ENCODE measurements at places on chromosomes 5 and 9.

- no peak for DNase-seq
These were observed 38.7 kb downstream of the KCTD16 start for GRCh38 chr5:144209361-144209760.

- no peak for DNase-seq
These were observed 46.1 kb upstream of the ASS1 start for GRCh38 chr9:130398487-130399240.

GRCh38 chr5:2660315-2660714 is 91.2 kb downstream of the IRX2 start:
- no peak for DNase-seq

- DNase-seq = no peak
These were observed 288.5 kb upstream of the TUT7 start for GRCh38 chr9:86642721-86643120.

GRCh38 chr5:50606179-50606578 is 60.3 kb upstream of the PARP8 start:
- DNase-seq = no peak

GRCh38 chr5:180060192-180060591 is 11.4 kb downstream of the RNF130 start:
- DNase-seq = no peak

GRCh38 chr5:115246361-115246991 is 16.2 kb downstream of the PGGT1B start:
- DNase-seq = no peak

DNA sequence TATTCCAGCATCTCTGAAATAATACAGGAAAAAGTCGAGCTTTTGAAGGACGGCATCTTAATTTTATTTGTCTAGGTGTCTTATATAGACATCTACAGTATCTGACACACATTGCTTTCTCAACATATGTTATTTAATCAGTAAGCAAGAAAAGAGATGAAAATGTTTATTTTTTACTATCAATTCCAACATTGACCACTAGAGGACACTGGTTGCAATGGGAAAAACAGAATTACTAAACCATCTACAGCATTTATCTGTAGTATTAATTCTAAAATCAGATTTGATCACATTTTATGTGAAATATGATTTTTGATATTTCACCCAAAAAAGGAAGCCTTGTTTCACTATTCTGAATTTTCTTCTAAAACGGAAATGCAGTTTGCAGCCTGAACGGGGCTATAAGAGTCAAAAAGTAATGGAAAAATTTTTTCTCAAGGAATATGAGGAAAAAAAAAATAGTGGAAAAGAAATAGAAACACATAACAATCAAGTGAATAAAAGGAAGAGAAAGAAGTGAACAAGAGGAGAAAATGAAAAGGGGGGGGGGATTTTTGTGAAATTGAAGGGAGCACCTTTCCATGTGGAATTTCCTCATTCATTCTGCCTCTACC is 98.6 kb downstream of the OSTF1 start:
- DNase-seq = no peak

DNA sequence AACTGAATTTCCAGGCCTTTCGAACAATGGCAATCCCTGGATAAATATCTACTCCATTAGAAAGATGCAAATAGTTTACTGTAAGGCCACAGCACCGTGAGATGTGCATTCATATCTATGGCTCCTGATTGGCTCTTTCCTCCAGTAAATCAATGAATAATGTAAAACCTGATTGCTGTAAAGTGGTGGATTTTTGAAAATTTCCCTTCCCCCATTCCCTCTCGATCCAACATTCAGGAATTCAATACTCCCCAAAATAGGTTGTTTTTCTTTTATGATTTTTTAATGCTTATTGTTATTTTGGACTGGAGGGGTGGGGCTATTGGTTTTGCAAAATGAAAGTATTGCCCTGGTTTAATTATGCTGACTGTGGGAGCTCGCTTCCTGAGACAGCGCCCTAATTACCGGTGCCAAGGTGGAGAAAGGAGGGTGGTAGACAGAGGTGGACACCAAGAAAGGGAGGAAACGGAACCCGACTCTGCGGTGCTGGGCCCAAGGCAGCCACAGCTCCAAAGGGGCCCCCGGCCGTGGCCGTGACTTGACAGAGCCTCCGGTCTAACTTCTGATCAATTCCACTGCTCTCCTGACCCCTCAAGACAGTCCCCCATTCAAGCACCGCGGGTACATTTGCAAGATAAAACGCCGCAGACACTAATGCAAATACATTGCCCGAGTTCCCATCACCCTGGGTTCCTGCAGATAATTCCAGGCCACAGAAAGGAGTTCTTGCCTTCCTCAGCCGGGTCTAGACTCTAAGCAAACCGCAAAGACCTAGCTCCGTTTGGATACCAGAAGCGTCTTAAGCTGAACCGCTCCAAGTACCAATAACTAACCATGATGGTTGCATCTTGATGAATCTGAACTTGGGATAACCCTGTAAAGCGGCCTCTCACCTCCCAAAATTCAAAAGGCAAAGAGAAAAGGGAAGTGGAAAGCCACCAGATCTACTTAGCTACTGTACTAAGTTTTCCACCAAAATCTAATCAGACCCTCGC is 211.2 kb downstream of the MEF2C start:
- DNase-seq = no peak

DNA sequence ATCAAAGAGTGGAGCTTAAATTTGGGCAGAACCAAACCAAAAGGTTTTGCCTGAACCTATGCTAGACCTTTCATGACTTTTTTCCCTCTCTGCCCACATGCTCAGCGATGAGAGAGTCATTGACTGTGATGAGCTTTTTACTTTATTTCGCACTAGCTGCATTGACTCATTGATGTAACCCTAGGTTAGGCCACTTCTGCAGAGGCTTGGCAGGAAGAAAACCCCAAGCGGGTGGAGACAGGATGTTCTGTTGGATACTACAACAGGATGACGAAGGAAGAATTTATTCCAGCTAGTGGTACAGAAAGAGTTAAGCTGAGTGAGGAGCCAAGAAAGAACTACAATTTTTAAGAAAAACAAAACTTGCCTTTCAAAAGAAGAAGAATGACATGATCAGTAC is 18.4 kb downstream of the AGXT2 start:
- no peak for DNase-seq

DNA sequence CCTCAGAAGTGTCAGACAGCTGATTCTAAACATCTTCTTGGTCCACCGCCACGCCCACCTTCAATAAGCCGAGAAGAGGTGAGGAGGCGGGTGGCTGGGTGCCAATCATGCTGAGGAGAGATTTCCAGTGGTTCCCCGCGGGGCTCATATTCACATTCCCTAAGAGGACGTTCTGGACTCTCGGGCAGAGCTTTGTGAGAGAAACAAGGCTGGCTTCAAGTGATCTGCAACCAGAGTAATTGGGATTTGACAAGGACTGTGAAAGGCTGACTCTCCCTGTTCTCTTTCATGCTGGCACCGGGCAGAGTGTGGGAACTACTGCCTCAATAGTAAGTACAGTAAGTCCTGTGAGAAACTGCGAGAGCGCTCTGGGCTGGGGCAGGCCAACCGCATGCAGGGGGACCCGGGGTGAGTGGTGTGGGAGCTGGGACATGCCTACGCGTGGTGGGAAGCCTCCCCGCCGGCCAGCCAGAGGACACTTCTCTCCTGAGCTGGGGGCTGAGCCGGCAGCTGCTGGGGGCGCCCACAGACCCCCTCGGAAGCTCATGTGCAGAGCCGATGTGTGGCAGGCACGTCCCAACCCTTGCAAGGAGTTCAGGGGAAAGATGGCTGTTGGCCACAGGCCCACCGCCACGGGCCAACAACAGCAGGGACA is 110.9 kb downstream of the LIFR start:
- no peak for DNase-seq

GRCh38 chr9:126217797-126218196 is 108.8 kb upstream of the MVB12B start:
- DNase-seq = no peak

DNA sequence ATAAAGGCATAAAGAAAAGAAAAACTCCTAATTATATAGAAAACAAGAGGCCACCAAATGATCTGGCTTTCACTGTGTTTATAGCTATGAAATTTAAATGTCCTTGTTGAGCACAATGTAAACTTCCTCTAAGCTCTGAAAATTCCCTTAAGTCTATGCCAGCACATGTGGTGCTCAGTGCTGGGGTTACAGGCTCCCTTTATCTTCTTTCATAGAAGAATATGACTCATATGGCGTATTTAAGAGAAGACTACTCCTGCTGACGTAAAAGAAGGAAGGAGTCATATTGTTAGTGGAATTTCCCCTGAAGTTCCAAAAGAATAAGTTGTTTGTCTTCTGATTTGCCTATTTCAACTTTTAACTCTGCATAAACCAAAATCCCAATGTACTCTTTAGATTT is 30.4 kb downstream of the RNF145 start:
- DNase-seq = no peak

Data from activated CD8-positive, alpha-beta memory T cell treated with anti-CD3 and anti-CD28 coated beads for 4 hours (primary cell).